Stimulated activated CD8-positive, alpha-beta memory T cell treated with anti-CD3 and anti-CD28 coated beads, Interleukin-7, amount 100 ng/mL, for 48 hours (primary cell): ENCODE measurements at places on chromosomes 6 and 20.

DNA sequence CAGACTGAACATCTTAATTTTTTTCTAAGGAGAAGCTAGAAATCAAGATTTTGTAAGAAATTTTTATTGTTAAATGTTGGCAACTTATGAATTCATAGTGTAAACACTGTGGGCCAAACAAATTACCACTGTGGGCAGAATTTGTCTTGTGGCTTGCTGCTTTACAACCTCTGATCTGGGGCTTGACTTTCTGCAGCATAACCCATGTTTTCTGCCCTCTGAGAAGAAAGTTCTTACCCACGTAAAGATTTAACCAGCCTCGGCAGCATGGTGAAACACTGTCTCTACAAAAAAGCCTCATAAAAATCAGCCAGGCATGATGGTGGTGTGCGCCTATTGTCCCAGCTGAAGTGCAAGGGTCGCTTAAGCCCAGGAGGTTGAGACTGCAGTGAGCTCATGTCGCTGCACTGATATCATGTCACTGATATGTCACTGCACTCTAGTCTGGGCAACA lies 12.9 kb downstream of the ITCH start:
- no peak for DNase-seq

DNA sequence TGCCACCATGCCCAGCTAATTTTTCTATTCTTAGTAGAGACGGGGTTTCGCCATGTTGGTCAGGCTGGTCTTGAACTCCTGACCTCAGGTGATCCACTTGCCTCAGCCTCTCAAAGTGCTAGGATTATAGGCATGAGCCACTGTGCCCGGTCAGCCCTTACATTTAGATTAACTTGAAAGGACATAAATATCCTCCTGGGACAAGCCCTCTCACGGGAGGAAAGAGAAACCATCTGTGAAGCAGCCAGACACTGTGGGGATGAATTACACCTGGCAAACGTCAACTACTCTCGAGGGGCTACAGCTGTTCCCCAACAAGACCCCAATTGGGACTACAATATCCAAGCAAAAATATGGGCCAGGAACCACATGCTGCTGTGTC lies 32.7 kb upstream of the SAMHD1 start:
- DNase-seq, result no peak

GRCh38 chr6:136526937-136527336 lies 23.3 kb downstream of the MAP7 start:
- DNase-seq, result no peak

DNA sequence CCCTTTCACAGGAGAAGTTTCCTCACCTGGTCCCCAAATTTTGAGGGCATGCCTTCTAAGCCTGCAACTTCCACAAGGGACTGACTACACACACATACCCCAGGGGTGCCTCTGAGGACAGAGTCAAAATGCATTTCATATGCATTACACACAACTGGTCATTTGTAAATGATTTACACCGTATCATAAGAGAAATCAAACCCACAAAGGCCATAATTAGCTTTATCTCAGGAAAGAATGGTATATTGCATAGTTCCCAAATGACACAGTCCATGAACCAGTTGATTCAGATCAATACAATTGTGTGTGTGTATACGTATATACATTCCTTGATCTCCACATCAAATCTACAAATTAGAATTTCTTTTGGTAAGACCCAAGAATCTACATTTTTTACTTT lies 203.3 kb upstream of the PRDM1 start:
- no peak for DNase-seq

GRCh38 chr6:9192405-9192909 lies 757.1 kb upstream of the SLC35B3 start:
- no peak for DNase-seq

DNA sequence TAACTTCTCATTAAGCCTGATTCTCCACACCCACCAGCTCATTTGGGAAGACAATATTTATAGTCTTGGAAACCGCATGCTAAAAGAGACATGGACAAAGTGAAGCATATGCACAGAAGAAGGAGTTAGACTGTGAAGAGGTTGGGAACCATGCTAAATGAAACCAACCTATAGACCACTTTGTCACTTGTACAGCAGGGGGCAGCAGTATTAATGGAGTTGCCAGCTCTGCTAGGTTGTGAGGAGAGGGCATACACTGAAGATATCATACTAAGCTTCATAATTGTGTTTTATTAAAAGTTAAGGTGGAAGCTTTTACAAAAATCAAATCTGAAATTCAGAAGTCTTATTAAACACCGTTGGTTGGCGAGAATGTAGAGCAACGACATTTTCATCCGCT lies 38.3 kb upstream of the HMGCLL1 start:
- no peak for DNase-seq

- no peak for DNase-seq
Observed at GRCh38 chr20:53488775-53489272, 104.8 kb downstream of the ZNF217 start.

DNA sequence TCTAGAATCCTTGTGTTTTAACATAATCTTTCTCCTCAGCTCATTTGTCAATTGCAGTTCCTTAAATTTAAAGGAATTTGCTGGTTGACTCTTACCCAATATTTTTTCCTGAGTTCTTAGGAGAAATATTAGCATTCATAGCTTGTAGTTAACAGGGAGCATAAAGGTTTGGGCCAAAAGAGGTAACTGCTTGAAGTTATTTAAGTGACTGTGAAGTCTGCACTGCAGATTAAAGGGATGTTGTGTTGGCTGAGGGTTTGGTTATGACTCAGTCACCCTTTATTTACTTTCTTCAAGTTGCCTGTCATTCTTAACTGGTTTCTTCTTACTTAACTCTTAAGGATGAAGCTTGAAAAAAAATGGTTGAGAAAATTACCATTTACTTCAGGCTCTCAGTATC lies 220.3 kb upstream of the LAMP5 start:
- DNase-seq, result no peak

- DNase-seq, result no peak
Observed at GRCh38 chr6:87766211-87766610, 64.2 kb upstream of the AKIRIN2 start.

DNA sequence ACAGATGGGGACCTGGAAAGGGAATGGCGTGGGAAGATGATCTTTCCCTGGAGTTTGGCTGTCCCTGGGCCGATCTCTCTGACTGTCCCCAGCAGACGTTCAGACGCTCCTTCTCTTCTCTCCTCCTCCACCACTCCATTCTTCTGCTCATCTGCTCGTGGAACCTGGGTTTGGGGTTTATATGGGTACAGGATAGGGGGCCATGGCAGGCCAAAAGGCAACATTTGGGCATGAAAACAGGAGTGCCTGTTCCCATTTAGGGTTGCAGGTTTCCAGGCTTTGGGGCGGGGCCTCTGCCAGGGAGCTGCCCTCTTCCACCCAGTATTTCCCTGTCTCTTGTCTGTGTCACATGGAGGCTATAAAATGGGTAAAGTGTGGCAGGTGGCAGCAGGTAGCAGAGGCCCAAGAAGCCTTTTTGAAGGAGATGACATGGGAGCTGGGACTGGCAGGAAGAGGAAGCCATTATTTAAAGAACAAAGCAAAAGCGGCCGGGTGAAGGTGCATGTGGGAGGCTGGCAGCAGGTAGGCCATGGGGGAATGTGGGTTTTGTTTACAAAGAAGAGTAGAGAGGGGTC lies 203.7 kb downstream of the BMP7 start:
- no peak for DNase-seq

GRCh38 chr20:45495501-45495941 lies 19.9 kb downstream of the SPINT3 start:
- no peak for DNase-seq

DNA sequence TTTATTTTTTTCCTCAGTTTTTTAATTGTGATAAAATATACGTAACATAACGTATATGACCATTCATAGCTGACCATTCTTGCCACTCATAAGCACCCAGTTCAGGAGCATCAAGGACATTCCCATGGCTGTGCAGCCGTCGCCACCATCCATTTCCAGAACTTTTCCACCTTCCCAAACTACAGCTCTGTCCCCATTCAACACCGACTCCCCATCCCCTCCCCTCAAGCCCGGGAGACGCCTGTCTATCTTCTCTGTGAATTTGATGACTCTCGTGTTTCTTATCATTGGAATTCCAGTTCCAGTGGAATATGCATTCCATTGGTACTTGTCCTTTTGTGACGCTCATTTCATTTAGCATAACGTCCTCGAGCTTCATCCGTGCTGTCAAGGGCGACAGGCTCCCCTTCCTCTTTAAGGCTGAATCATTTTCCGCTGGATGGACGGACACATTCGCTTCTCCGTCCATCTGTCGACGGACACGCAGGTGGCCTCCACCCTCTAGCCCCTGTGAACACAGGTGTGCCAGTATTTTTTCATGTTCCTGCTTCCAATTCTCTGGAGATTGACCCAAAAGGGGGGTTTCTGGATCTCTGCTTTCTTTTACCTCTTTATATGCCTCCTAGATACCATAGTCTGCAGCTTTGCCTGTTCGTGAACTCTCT lies 88.1 kb downstream of the YTHDF1 start:
- DNase-seq, result no peak

DNA sequence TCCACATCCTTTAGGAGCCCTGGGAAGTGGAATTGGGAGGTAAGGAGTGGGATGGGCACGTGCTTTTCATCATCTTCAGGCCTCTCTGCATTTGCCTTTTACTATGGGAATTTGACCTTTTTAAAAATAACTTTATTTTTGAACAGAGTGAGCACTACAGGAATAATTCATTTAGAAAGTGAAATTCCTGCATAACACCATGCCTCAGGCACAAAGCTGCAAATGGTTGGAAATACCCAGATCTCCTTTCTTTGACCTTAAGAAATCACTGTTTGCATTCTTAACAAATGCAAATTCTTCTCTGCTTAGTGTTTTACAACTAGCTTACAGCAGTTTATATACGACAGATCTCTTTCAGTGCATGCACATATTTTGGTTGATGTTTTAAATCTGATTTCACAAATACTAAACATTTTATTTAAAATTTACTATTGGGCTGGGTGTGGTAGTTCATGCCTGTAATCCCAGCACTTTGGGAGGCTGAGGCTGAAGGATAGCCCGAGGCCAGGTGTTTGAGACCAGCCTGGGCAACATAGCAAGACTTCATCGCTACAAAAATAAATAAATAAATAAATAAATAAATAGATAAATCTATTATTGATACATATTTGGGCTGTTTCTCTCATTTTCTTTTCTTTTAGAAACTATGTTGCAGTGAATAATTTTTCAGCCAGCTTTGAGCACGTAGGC lies 24.5 kb downstream of the CST8 start:
- DNase-seq, result no peak

- DNase-seq, result no peak
Observed at GRCh38 chr6:259901-260508, 32.3 kb upstream of the DUSP22 start.

- DNase-seq, result no peak
Observed at GRCh38 chr6:89310929-89311328, 4.2 kb downstream of the GABRR2 start.
